ENCODE measurements at places on chromosomes 1 and 21.
A peak's percentile ranks its signal among the peaks of the same experiment; 100 is the strongest.

GRCh38 chr1:90973897-90974798, 47.7 kb downstream of the ZNF644 start:
- DNase-seq: no peak

GRCh38 chr1:209880031-209880430, 52.3 kb downstream of the UTP25 start:
- DNase-seq: no peak

GRCh38 chr21:28516991-28517592, 475.6 kb downstream of the LTN1 start:
- peak; percentile 5 for DNase-seq

DNA sequence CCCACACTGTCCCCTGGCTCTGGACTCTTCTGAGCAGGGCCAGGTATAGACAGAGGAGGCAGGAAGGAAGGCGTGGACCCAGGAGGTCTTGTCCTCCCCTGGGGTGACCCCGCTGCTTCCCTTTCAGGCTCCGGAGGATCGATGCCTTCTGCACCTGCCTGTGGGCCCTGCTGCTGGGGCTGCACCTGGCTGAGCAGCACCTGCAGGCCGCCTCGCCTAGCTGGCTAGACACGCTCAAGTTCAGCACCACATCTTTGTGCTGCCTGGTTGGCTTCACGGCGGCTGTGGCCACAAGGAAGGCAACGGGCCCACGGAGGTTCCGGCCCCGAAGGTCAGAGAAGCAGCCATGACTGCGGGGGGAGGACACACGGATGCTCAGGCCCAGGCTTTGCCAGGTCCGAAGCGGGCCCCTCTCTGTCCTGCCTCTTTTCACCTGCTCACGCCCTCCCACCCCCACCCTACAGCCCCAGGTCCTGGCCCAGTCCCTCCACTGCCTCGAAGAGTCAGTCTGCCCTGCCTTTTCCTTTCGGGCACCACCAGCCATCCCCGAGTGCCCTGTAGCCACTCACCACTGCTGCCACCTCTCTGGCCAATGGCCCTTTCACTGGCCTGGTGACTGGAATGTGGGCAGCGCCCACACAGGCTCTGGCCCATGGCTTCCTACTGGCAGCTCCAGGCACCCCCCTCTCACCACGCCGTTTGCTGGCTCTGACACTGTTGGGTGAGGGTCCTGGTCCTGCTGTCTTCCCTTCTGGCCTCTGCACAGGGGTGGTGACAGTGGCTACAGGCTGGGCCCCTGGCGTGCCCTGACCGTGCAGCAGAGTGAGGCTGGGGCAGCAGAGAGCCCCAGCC, 13.5 kb downstream of the TMEM201 start:
- no peak for DNase-seq

GRCh38 chr1:79259390-79260336, 253.1 kb upstream of the ADGRL4 start:
- peak; percentile 28 for DNase-seq

DNA sequence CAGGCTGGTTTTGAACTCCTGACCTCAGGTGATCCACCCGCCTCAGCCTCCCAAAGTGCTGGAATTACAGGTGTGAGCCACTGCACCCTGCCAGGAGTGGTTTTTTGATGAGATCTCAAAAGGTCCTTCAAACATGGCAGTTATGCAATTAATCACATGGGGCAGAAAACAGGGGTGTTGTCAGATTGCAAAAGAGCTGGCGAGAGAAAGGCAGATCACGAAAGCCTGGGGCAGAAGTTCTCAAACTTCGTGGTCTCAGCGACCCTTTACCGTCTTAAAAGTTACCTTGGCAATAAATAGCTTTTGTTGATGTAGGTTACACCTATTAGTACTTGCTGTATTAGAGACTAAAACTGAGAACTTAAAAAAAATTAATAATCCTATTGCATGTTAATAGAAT, 16.1 kb downstream of the CNR2 start:
- DNase-seq: no peak

DNA sequence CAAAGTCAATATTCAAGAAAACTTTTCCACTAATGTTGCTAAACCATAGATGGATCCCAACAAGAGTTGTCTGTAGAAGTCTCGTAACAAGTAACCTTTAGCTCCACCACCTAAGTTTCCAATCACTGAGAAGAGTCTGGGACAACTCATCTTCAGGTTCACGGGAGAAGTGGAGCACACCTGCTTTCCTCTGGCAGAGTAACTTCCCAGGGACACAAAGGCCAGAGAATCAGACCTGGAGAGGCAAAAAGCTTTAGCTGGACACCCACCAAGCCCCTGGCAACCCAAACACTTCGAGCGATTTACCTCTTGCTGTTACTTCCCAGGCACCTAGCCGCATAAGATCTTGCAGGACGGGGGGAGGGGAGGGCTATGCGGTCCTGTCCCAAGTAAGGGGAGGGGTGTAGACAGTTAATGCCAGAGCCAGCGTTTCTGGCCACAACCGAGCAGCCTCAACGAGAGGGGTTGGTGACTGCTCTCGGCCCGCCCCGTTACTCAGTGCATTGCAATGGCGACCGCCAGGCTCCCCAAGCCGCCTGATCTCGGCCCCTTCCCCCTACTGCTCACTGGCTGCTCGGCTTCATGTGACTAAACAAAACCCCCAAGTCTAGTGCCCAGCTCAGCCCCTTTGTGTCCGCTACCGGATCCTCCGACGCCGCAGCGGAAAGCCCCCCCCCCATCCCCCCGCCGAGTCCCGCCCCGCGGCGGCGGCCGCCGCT, 709 bp downstream of the ZNF644 start:
- DNase-seq: peak; percentile 44

GRCh38 chr1:109826930-109827349, 63.2 kb upstream of the EPS8L3 start:
- no peak for DNase-seq

DNA sequence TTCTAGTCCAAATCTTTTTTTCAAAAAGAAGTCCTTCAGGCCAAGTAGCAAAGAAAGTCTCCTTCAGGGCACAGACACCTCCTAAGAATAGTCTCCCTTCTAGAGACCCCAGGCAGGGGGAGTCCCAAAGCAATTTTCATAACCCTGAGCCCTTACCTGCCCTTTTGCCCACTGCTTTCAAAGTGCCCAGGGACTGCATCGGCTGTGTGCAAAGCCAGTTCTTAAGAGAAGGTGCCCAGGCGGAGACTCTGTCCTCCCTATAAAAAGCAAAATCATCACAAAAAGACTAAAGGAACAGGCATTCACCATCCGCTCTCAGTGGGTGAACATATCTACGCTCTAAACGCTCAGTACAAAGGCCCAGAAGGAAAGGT, 32.2 kb downstream of the ELK4 start:
- no peak for DNase-seq
